Lower lobe of right lung (tissue), 2 donors: ENCODE measurements at places on chromosomes 4 and X. TPM values are rescaled to one million over a fixed set of nuclear protein-coding genes. Genes with fewer than 3 reads are reported as not detected.

- DNase-seq, result no peak
Observed at GRCh38 chr4:4697584-4697983, 155.7 kb upstream of the STX18 start.

GRCh38 chr4:147513091-147513490 lies 32.2 kb downstream of the EDNRA start:
- no peak for DNase-seq

Gene ZNF630
- total RNA-seq, result 4.0 TPM

- DNase-seq, result no peak
Observed at GRCh38 chr4:11446155-11446811, 17.6 kb upstream of the HS3ST1 start.

Gene YY2
- total RNA-seq, result 1.1 TPM

DNA sequence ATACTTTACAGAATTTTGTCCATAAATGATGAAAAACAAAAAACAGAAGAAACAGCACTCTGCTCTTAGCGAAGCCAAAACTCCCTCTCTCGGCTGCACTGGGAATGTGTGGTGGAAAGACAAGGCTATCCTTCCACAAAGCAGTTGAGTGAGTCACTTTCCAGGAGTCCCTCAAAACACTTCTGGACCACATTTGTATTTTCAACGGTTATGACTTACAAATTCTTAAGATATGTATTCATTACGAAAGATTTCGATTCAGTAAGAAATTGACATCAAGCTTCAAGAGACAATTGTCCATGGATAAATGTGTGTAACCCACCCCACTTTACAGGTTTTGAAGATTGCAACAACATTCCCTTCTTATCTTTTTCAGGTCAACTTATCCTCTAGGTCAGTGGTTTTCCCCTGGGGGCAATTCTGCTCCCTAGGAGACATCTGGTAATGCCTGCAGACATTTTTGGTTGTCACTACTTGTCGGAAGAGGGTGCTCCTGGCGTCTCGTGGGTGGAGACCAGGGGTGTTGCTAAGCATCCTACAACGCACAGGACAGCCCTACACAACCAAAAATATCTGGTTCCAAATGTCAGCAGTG lies 66.7 kb upstream of the MTNR1A start:
- no peak for DNase-seq

- DNase-seq, result no peak
Observed at GRCh38 chr4:53935780-53936179, 128.6 kb downstream of the CHIC2 start.

DNA sequence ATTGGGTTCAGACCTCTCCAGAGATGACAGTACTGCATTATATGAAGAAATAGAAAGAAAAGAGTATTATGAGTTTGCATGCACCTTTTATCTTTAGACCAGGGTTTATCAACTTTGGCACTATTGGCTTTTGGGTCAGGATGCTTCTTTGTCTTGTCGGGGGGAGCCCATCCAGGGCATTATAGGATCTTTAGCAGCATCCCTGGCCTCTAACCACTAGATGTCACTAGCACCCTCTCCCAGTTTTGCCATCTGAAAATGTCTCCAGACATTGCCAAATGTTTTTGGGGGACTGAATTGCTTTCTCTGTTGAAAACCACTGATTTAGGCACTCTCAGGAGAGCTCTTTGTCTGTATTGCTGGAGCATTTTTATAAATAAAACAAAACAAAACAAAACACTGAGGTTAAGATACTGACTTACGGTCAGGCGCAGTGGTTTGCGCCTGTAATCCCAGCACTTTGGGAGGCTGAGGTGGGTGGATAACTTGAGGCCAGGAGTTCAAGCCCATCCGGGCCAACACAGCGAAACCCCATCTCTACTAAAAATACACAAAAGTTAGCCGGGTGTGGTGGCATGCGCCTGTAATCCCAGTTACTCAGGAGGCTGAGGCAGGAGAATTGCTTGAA lies 23.6 kb downstream of the CA5B start:
- no peak for DNase-seq

Gene HTR2C
- total RNA-seq, result not detected

Gene TMEM31
- total RNA-seq, result not detected

- no peak for DNase-seq
Observed at GRCh38 chr4:145681956-145682355, 2.0 kb downstream of the C4orf51 start.

- DNase-seq, result no peak
Observed at GRCh38 chrX:11100281-11101035, 10.7 kb upstream of the HCCS start.

DNA sequence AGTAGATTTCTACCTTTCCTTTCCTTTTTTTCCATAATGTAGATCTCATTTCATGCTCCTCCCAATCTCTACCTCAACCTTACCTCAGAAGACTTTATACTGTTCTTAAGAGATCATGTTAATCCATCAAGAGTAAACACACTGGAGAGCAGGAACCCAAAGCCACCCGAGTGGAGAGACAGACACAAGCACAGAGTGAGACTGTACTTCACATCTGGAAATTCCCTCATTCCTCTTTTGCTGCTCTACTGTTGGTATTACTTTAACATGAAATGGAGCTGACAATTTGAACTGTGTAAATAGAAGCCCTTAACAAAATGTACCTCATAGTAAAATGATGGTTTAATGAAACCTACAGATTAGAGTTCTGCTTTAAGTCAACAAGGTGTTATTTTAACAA lies 105.7 kb upstream of the RASGEF1B start:
- DNase-seq, result no peak

Gene GAGE12E
- not detected for total RNA-seq
